Type B pancreatic cell (in vitro differentiated cells): ENCODE measurements at places on chromosomes 1 and 21.

- DNase-seq, result no peak
Observed at GRCh38 chr1:217369996-217370551, 260.8 kb downstream of the GPATCH2 start.

DNA sequence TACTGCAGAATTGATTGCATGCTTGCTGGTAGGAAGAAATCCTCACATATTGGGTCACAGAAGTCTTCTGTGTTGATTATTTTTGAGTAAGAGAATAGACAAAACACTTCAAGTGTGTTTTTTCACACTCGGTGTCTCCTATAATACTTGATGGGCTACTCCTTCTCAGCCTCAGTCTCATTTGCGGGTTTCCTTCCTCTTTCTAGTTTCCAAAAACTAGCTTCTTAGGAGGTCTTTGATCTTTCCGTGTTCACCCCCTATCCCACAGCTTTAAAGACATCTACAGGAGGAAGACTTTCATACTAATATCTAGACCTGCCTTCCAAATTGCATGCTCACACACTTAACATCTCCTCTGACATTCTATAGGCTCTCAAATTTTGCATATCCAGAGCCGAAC is 40.7 kb upstream of the NTPCR start:
- DNase-seq, result no peak

DNA sequence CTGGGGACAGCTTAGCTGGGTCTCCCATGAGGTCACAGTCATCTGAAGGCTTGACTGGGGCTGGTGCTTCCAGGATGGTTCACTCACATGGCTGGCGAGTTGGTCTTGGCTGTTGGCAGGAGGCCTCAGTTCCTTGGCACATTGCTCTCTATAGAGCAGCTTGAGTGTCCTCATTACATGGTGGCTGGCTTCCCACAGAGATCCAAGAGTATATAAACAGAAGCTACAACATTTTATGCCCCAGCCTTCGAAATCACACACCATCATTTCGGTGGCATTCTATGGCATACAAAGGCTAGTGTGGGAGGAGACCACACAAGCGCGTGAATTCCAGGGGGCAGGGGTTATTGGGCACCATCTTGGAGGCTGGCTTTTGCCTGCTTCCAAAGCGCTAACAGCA is 63.0 kb downstream of the ALPL start:
- DNase-seq, result no peak

DNA sequence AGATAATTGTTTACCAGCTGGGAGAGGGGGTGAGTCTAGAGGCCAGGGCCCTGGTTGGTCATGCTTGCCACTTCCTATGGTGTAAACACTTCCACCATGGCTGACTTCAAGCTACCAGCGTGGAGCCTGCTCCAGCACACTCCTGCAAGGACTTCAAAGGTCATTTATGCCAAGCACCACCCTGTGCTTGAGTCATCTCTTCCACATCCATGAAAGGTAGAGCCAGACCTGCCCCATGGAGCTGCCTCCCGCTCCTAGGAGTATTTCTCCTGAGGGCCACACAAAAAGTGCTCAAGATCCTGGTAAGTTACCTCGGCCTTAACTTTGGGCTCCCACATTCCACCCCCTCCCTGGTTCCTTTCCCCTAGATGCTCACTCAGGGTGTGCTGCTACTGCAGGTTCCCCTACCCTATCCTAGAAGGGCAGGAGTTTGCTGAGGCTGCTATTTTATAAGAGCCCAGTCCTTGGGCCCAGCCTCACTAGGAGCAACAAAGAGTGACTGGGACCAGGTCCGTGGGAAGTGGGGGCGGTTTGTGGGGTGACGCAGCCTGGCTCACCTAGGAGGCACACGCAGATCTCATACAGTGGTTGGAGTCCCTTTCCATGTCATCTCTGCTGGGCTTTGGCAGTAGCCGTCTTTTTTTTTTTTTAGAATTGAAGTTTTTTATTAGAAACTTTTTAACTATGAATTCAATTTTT is 2.4 kb downstream of the RAB7B start:
- no peak for DNase-seq

- no peak for DNase-seq
Observed at GRCh38 chr1:152933196-152933595, 13.8 kb upstream of the SPRR5 start.

GRCh38 chr1:71785000-71785399 is 497.3 kb downstream of the NEGR1 start:
- DNase-seq, result no peak

- no peak for DNase-seq
Observed at GRCh38 chr1:1122981-1123480, 7.1 kb upstream of the C1orf159 start.

GRCh38 chr21:38985568-38986378 is 180.0 kb downstream of the ETS2 start:
- no peak for DNase-seq

GRCh38 chr1:233355841-233356704 is 28.5 kb downstream of the MAP3K21 start:
- no peak for DNase-seq

DNA sequence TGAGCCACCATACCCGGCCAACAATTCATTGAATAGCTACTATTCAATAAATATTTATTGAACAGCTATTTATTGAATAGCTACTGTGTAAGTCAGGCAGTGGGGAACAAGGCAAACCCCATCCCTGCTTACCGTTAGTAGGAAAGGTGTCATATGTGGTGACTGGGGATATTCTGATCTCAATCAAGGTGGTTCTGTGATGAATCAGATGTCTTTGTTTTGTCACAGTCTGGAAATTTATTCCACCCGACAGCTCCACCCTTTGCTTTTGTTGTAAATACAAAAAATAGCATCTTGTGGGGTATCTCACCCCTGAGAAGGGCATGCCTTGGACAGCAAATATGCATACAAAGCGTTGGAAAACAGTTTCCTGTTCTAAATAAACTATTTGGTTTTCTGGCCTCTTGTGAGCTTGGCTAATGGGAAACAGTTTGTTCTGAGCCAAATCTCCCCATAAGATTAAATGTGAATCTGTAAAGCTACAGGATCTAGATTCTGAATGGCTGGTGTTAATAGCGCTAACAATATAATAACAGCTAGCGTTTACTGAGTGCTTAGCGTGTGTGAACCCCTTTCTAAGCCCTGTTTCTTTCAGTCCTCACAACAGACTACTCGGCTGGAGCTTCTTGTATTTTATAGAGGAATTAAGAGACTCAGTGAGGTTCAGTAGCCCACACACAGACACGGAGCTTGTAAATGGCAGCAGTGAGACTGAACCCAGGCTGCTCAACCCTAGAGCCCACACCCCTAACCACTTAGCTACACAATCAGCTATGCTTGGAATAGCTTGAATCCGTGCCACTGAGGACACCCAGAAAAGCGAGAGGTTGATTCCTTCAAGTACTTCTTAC is 5.5 kb downstream of the PDPN start:
- DNase-seq, result no peak

- DNase-seq, result no peak
Observed at GRCh38 chr1:105608713-105609112, 1447.8 kb upstream of the PRMT6 start.

- no peak for DNase-seq
Observed at GRCh38 chr1:39170731-39171667, 33.5 kb upstream of the MACF1 start.

DNA sequence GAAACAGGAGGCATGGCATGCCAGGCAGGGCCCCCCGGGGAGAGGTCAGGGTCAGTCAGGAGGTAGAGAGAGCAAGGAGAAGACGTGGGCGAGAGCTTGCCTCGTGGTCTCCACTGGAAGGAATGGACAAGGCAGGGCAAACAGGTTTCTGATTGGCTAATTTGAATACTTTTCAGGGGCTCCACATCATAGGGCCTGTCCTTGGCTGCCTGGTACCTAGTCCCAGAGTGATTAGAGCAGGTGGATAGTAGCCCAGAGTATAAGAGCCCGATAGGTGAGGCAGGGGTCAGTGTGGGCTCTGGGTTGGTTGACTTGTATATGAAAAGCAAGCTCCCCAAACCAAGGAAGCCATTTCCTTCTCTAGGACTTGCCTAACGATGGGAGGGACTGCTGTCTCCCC is 178.6 kb downstream of the ZP4 start:
- no peak for DNase-seq

- DNase-seq, result no peak
Observed at GRCh38 chr1:183757061-183757460, 47.9 kb upstream of the RGL1 start.

GRCh38 chr1:9861360-9861759 is 37.6 kb upstream of the CLSTN1 start:
- DNase-seq, result no peak
